Heart right ventricle (tissue), 16 donors: ENCODE measurements at places on chromosomes 13 and 19. TPM values are rescaled to one million over a fixed set of nuclear protein-coding genes. Genes with fewer than 3 reads are reported as not detected.

RDH8 gene
- total RNA-seq: not detected

ZNF823 gene
- total RNA-seq: 4.2 TPM

C19orf33 gene
- total RNA-seq: 4.6 TPM

- no peak for DNase-seq
These were observed 12.4 kb upstream of the MICU2 start for GRCh38 chr13:21616205-21616866.

GRCh38 chr19:52741951-52742485, 7.2 kb upstream of the ZNF611 start:
- no peak for DNase-seq

DNA sequence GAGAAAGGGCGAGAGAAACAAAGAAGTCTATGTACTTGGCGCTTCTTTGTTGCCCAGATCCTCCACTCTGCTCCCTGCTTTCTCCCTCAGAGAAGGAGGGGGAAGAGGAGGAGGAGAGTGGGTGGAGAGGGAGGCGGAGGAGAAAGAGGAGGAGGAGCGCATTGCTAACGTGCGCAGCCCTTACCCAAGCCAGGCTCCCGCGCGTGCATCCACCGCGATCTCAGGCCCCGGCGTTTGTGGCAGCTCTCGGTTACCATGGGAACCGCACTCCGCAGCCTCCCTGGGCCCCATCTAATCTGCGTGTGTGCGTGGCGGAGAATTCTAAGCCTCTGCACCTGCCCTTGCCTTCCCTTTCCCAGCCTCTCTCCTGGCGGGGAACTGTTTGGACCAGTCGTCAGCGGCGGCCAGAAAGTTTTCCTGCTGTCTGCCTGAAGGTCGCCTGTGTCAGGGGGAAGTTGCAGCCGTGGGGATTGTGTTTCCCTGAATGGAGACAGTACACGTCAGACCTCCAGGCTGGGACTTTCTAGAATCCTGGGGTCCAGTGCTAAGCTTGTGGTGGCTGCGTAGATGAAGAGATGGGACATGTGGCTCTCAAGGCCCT, at the start of gene ERICH6B:
ERICH6B (minus strand) TSS at position 239 of the 601 bp plus-strand sequence. CDS start 18,734 bp downstream, outside the sequence.
- peak; percentile 20 for DNase-seq

FOXO1 gene
- 20.1 TPM for total RNA-seq

CEP89 gene
- total RNA-seq: 9.9 TPM

ERICH4 gene
- total RNA-seq: not detected

GRCh38 chr19:13804830-13805683, 9.8 kb downstream of the ZSWIM4 start:
- DNase-seq: peak; percentile 61

DNA sequence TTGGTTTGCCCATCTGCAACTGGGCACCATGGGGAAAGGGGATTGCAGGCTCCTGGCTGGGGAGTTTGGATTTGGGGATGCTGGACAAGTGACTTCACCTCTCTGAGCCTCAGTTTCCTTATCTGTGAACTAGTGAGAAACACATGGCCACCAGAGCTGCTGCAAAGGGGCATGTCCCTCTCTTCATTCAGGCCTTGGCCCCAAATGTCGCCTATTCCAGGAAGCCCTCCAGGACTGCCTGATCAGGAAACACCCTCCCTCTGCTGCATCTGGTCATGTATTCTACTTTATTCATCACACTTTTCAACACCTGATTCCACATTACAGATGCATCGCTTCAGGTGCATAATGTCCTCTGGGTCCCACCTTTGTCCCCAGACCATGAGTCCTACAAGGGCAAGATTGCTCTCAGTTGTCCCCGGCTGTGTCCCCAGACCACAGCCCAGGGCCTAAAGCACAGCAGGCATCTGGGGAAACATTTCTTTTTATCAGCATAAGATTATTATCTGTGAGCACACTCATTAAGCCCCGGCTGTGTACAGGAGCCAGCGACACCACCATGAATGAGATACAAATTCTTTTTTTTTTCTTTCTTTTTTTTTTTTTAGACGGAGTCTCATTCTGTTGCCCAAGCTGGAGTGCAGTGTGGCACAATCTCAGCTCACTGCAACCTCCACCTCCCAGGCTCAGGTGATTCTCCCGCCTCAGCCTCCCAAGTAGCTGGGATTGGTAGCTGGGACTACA, 37.5 kb downstream of the ARRDC2 start:
- no peak for DNase-seq

- peak; percentile 86 for DNase-seq
These were observed 3.1 kb upstream of the BCL3 start for GRCh38 chr19:44745341-44745831.

GRCh38 chr19:4730740-4731171, 7.1 kb upstream of the DPP9 start:
- DNase-seq: no peak

- no peak for DNase-seq
These were observed 48.2 kb downstream of the PTPRS start for GRCh38 chr19:5292453-5292821.
